ENCODE measurements at places on chromosomes 5 and 9. TPM values are rescaled to one million over a fixed set of nuclear protein-coding genes. Genes with fewer than 3 reads are reported as not detected.

The CNTRL gene
- 11.2 TPM for total RNA-seq

The TEX48 gene
- not detected for total RNA-seq

The SLC45A2 gene
- total RNA-seq, result 0.09 TPM

DNA sequence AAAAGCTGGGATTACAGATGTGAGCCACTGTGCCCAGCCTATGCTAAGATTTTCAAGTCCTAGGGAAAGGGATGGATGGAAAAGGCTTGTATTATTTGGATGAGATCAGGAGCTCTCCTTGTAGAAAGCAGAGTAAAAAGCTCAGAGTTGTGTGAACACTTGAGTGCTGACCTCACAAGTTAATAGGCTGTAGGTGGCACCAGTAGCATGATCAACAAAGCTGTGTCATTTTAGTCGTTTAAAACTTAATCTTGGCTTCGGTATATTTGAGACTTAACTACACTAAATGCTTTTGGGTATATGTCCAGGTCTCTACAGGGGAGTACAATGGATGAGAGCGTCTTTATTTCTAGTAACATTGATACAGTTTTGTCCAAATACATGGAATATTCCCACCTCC lies 264.2 kb downstream of the TMEM38B start:
- DNase-seq, result no peak

- DNase-seq, result no peak
Measured at GRCh38 chr5:139797856-139798510, 2.4 kb downstream of the PSD2 start.

- no peak for DNase-seq
Measured at GRCh38 chr9:73845539-73845938, 651.6 kb upstream of the RORB start.

GRCh38 chr9:69151506-69151905 lies 22.6 kb upstream of the TJP2 start:
- DNase-seq, result no peak

- DNase-seq, result no peak
Measured at GRCh38 chr9:68427216-68427977, 71.0 kb downstream of the PGM5 start.

DNA sequence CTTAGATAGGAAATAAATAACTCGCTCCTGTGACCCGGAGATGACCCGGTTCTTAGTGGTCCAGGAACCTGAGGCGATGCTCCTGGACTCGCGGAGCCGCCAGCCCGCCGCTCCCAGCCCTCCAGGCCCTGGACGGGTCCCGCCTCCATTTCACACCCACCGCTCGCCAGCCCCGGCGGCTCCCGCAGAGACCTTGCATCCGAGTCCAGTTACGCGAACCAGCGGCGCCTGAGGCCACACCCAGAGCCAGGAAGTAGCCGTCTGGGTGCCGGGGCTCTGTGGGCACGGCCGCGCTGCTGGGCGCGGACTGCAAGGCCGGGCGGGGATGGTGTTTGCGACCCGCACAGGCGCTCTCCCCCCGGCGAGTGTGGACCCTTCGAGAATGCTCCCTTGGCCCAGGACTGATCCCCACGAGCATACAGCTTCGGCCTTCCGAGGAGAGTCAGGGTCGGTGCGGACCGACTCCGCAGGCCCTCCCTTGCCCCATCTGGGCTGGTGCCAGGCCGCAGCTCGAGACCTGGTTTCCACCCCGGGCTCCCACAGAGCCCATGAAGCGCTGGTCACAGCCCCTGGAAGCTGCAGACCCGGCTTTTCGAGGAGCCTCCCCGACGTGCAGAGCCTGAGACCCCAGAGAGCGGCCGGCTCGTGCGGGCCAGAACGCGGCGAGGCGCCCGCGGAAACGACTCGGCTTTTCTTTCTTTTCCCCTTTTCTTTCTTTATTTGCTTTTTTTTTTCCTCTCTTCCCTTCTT lies 5.2 kb upstream of the BARX1 start:
- DNase-seq, result no peak
